Activated T-helper 1 cell treated with anti-CD3 and anti-CD28 coated beads, Interleukin-2, amount 50 U/mL, for 16 hours (primary cell): ENCODE measurements at places on chromosomes 12 and 14.

DNA sequence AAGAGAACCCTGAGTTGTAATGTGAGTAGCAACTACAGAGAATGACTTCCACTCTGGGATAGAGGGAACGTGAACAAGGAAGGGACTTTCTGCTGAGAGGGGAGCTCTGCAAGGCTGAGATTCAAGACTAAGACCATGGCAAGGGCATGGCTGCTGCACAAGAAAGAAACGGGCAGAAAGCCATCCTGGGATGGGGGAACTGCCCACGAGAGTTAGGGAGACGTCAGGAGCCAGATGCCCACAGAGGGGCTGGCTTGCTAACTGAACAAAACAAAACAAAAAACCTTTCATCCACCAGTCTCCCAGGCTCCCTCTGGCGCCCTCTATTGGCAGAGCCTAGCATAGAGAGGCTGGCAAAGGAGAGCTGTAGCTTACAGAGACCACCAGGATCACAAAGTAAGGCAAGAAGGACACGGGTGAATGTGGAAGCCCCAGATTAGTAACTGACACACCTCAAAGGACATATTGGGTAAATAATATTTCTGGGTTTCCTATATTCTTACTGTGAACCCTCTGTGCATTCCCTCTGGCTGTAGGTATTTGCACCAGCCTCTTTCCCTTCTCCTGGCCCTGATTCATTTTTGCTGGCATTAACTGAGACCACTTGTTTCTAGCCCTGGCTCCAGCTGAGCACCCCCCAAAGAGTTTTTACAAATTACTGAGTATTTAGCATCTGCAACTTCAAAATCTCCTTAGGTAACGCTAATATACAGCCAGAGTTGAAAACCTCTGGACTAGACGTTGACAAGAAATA lies 338.3 kb downstream of the EMP1 start:
- DNase-seq, result no peak

- DNase-seq, result no peak
Measured at GRCh38 chr14:56008150-56008549, 110.1 kb upstream of the PELI2 start.

DNA sequence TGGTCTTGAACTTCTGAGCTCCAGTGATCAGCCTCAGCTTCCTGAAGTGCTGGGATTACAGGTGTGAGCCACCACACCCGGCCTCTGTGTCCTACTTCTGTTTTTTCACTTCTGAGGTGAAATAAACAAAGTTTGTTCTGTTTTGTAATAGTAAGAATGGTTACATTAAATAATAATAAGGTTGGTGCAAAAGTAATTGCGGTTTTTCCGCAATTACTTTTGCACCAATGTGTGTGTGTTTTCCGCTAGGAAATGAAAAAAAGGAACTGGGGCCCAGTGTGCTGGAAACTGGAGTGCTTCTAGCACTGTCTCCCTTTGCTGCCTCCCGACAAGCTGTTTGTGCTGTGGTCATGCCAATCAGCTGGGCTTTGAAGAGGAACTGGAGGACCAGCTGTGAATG lies 140.9 kb downstream of the NTS start:
- DNase-seq, result no peak

GRCh38 chr14:70697701-70698100 lies 56.0 kb downstream of the TTC9 start:
- no peak for DNase-seq

- no peak for DNase-seq
Measured at GRCh38 chr12:63849106-63849620, 4.7 kb downstream of the SRGAP1 start.

- no peak for DNase-seq
Measured at GRCh38 chr12:79961411-79961810, 26.5 kb upstream of the PPP1R12A start.

- no peak for DNase-seq
Measured at GRCh38 chr14:72780751-72781150, 113.2 kb downstream of the DPF3 start.

DNA sequence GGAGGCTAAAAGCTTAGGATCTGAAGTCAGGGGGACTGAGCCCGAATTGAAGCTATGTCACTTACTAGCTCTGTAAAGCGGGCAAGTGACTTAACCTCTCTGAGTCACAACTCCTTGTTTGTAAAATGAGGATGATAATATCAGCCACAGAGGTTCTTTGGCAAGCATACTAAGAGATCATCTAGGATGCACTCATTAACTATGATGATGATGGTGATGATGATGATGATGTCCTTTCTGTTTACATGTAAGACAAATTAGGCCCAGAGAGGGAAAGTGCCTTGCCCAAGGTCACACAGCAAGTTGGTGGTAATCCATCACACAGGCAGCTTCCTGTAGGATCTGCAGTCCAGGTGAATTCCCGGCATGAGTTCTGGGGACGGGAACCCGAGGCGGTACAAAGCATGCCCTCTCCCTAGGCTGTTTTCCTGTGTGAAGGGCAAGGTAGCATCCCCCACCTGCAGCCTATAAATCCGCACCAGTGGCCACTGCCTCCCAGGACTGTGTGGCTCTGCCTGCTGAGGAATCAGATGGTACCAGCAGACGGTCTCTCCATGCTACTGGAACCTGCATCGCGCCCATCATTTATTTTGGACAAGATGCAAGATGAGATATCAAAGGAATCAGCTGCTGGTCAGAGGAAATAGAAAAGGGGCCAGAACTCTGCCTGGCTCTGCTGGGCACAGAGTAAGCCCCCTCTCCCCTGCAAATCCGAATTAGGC lies 55.2 kb downstream of the MAP1LC3B2 start:
- no peak for DNase-seq

- DNase-seq, result no peak
Measured at GRCh38 chr14:88682495-88683114, 110.1 kb downstream of the EML5 start.

DNA sequence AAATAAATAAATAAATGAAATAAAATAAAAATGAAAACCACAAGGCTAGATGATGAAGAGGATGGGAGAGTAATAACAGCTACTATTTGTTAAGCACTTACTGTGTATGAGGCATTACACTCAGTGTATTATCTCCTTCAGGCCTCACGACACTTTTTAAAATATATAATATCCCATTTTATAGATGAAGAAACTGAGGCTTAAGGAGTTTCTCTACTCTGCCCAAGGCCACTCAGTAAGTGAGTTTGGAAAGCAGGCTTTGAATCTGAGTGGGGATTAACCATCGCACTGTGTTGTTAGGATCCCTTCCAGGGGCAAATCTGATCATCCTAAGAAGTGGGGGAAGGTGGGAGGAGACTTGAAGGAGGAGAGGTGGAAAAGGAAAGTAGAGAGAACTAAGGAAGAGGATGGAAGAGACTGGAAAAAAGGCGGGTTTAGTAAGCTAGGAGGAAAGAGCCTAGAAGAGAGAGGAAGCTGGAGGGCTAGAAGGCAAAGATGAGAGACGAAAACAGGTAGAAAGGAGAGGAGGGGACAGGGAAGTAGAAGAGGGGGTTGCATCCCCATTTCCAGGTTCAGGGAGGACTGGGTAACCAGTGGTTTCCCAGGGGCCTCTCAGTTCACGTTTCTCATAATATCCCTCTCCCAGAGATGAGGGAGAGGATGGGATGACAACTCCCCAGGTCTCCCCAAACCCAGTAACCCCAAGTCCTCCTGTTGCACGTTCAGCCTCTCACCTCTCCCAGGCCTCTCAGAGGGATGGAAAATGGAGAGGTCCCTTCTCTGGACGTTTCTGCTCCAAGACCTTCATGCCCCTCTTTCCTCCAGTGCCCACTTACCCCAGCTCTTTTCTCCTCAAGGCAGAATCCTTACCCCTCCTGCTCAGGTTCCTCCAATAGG lies 1.7 kb downstream of the STAT6 start:
- DNase-seq, result no peak

DNA sequence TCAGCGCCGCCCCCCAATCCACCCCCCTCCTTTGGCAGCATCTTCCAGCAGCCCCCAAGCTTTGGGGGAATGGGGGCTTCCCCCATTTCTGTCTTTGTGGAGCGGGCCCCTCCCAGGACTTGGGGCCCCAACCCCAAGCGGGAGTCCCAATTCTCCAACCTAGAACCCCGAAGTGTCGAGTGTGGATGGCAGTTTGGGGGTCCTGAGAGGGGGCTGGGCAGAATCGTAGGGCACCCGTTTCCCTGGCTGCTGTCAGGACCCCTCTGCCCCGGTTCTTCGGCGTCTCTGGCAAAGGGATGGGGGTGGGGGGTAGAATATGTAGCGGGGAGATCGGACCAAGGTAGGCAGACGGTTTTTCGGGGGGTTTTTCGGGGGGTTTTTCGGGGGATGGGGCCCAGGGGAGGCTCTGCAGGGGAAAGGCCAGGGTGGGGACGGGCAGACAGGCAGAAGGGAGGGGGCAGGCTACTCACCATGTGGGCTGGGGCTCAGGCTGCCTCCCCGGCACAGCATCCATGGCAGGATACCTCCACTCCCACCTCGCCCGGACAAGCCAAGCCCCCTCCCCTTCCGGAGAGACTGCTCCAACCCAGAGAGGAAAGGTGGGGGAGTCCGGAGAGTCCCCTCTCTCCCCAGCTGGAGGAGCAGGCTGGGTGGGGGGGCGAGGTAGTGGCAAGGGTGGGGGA lies 739 bp downstream of the JPH4 start:
- DNase-seq, result no peak

GRCh38 chr12:26319511-26319910 lies 124.1 kb downstream of the SSPN start:
- DNase-seq, result no peak

DNA sequence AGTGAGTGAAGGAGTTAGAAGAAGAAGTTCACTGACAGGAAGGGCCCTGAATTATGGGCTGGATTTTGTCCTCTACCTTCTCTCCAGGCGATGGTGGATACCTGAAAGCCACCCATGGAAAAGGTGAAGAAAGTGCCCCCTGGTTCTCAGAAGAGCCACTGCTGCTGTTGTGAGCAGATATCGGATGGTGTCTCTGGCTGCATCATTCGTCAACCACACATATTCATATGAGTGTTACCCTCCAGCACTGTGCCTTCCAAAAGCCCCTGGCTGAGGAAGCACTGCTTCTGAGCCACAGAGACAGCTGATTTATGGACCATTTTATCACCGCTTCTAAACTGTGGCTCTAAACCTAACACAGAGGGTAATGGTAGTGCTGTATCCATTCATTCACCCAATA lies 2.0 kb upstream of the ACTN1 start:
- no peak for DNase-seq

GRCh38 chr14:20617138-20618003 lies 24.1 kb downstream of the OR6S1 start:
- no peak for DNase-seq

DNA sequence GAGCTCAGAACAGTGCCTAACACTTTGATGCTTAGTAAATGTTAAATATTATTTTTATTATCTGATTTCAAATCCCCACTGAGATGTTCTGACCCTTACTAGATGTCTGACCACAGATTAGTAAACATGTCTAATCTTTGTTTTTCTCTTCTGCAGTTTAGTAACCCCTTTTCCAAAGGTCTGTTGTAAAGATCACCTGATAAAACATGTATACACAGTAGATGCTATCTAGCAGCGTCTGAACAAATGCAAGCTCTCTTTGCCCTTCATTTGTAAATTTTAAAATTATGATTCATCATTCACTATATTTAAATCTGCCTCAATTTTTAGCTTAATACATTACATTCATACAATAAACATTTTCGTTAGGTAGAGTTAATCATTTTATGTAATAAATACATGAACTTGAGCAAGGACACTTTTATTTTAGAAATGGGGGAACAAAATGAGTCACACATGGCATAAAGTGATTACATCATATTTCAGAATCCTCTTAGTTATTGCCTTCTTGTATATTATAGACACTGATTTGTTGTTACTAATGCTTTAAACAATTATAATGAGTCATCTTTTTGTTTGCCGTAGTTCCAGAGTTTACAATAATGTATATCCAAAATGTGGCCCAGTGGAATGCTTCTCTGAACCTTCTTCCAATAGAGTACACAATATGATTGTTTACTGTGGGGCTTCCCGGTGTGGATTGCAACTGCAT lies 1.7 kb upstream of the OR4K5 start:
- no peak for DNase-seq

- no peak for DNase-seq
Measured at GRCh38 chr14:92665661-92666110, 82.7 kb downstream of the LGMN start.

DNA sequence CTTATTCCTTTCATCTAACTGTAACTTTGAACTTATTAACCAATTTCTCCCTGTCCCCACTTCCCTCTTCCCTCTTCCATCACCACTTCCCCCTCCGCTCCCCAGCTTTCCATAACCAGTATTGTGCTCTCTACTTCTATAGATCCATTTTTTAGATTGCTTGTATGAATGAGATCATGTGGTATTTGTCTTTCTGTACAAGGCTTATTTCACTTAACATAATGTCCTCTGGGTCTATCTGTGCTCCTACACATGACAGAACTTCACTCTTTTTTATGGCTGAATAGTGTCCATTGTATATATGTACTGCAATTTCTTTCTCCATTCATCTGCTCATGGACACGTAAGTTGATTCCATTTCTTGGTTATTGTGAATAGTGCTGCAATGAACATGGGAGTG lies 14.4 kb downstream of the ERP27 start:
- no peak for DNase-seq

DNA sequence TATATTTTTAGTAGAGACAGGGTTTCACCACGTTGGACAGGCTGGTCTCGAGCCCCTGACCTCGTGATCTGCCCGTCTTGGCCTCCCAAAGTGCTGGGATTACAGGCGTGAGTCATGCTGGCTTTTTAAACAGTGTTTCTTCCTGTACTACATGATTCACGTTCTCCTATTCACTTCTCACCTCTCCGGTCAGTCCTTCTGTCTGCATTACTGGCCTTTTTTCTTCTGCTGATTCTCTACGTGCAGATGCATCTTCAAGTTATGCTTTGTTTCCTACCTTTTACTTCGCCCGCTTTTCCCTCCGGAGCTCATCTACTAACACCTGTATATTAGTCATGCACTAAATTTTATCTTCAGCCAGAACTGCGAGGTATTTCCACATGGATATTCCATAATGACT lies 296.2 kb upstream of the FLRT2 start:
- no peak for DNase-seq

DNA sequence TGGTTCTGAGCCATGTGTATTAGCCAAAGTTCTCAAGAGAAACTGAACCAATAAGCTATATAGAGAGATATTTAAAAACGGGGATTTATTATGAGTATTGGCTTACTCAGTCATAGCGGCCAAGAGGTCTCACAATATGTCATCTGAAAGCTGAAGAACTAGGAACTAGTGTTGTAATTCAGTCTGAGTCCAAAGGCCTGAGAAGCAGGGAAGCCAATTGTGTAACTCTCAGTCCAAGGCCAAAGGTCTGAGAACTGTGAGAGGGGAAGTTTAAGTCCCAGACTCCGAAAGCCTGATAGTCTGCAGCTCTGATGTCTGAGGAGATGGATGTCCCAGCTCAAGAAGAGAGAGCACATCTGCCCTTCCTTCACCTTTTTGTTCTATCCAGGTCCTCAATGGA lies 344.8 kb upstream of the USP15 start:
- DNase-seq, result no peak

DNA sequence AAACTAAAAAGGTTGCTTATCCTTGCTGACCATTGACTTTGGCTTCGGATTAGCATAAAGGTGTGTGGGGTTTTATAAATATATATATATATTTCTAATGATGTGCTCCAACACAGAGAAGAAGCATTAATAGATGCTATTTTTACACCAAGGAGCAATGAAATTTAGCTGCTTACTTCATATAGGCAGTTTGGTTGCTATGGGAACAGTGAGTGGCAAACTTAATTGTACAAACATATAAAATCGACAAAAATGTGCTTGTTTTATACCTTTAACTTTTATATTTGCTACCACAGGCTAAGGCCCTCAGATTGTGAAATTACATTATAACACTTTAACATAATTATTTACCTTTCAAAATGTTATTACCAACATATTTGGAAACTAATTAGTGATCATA lies 303.4 kb downstream of the SEC23A start:
- no peak for DNase-seq

- no peak for DNase-seq
Measured at GRCh38 chr12:50326590-50327284, 43.4 kb upstream of the LIMA1 start.
